ENCODE measurements at places on chromosomes 13 and 19. TPM values are rescaled to one million over a fixed set of nuclear protein-coding genes. Genes with fewer than 3 reads are reported as not detected.

The PGLYRP2 gene
- total RNA-seq = not detected

The FBXL12 gene
- 7.8 TPM for total RNA-seq

The FPR2 gene
- total RNA-seq = not detected

The SIGLEC12 gene
- total RNA-seq = not detected

DNA sequence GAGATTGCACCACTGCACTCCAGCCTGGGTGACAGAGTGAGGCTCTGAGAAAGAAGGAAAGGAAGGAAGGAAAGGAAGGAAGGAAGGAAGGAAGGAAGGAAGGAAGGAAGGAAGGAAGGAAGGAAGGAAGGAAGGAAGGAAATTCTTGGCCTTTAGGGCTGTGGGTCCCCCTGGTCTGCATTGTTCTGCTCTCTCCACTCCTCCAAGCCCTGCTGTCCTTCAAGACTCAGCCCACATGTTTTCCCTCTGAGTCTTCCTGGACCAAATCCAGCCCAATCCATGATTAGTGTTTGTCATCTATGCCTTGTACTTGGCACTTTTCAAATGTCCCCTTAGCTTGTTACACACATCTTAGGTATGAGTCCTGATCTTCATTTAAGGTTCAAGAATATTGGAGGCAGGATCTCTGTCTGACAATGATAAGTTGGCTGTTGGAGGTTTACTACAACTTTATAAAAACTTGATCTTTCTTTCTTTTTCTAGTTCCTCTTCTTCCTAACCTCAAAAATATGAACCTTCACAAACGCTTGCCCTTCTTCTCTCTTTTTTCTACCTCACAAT is 48.8 kb upstream of the INTS6 start:
- DNase-seq = peak; percentile 75

GRCh38 chr13:47332149-47332548 is 435.3 kb upstream of the HTR2A start:
- no peak for DNase-seq

GRCh38 chr13:111139873-111140561 is 24.9 kb downstream of the ARHGEF7 start:
- DNase-seq = no peak

GRCh38 chr13:40024967-40025714 is 369.7 kb downstream of the COG6 start:
- no peak for DNase-seq

DNA sequence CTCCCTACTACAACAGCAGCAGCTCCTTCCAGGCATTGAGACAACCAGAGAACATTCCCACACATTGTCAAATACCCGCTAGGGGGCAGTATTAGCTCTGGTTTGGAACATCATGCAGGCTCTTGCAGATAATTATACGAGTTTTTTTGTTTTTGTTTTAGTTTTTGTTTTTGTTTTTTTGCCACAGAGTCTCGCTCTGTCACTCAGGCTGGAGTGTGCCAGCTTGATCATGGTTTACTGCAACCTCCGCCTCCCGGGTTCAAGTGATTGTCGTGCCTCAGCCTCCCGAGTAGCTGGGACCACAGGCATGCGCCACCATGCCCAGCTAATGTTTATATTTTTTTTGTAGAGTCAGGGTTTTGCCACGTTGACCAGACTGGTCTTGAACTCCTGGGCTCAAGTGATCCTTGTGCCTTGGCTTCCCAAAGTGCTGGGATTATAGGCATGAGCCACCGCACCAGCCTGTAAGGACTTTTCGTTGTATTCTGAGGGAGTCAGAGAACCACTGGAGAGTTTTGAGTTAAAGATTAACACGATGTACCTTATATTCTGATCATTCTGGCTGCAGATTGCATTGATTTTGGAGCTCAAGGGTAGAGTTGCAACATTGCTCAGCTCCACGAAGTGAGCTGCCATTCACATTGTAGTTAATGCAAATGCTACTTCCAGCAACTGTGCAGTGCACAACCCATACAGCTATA is 41.7 kb upstream of the CEACAM20 start:
- DNase-seq = peak; percentile 72

DNA sequence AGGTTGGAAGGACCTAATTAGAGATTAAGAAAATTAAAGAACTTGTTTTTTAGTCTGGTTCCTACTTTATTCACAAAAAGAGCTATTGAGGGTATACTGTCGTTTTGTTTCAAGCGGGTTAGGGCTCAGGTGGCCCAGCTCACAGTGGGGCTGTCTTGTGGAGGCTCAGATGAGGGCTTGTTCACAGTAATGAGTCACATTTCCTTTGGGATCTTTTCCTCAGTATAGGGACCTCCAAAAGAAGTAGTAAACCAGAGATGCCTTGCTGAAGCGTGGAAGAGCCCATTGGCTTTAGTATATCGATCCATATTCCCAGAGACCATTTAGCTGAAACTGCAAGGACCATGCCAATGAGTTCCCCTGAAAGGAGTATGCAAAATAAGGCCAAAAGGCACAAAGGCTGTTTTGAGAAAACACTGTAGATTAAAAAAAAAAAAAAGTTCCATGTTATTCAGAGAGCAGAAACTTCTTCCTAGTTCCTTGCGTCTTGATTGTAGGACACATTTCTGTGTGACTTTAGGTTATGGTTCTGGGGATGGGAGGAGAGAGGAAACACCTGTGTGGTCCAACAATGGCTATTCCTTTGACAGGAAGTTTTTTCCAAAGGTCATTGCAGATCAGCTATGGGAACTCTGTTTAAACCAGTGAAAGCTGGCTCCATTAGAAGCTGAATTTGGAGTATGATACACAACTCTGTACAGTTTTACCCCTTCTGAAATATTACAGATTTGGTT is 32.8 kb upstream of the GPI start:
- DNase-seq = no peak

DNA sequence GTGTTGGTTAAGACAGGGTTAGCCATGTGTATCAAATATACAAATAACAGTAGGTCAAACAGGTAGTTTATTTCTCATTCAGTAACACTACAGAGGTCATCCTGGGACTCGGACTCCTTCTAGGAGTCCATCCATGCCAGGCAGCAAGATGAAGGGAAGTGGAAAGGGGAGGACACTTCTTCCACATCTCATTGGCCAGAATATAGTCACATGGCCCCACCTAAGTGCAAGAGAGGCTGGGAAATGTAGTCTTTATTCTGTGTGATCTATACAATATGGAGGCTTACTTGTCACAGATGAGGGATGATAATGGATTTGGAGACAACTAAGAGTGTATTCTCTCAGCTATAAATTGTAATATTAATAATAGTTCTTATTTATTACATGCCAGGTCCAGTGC is 31.1 kb downstream of the RDH8 start:
- DNase-seq = no peak

- peak; percentile 56 for DNase-seq
These were observed 27.0 kb upstream of the TPT1 start for GRCh38 chr13:45368005-45368404.
